Thoracic aorta (tissue), 2 donors: ENCODE measurements at places on chromosomes 5 and 9. TPM values are rescaled to one million over a fixed set of nuclear protein-coding genes. Genes with fewer than 3 reads are reported as not detected.

GDF9 gene
- not detected for total RNA-seq

FBXL7 gene
- 21.1 TPM for total RNA-seq

DNA sequence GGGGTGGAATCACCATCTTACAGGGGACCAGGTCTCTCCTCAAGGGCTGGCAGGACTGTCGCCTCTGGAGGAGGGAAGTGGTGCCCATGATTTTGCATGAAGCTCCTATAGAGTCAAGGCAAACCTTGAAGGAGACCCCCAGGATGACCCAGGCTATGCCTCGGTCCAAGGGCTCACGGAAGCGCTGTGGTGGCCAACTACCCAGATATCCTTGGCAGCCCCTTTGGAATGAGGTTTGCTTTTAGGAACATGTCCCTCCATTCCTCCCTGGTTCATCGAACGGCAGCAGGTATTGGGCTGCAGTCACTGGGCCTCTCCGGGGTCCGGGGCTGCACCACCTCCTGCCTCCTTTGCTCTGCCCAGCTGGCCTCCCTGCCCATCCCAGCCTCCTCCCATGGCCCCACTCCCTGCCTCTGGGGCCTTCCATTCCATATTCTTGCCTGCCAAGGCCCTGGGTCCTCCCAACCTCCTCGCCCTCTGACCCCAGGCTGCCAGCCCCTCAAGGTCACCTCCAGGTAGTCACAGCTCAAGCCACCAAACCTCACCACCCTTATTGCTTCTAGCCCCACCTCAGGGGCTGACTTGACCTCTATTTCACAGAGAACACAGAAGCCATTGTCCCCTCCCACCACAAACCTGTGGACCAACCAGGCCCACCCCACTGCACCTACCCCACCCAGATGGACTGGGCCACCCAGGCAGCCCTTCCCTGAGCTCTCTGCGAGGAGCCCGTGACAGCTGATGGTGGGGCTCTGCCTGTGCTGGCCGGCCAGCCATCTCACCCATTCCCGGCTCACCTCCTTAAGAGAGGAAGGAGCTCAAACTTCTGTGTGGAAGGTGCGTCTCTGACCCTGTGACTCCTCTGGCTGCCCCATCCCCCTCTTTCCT, 3.6 kb upstream of the IL3 start:
- DNase-seq: no peak

DNA sequence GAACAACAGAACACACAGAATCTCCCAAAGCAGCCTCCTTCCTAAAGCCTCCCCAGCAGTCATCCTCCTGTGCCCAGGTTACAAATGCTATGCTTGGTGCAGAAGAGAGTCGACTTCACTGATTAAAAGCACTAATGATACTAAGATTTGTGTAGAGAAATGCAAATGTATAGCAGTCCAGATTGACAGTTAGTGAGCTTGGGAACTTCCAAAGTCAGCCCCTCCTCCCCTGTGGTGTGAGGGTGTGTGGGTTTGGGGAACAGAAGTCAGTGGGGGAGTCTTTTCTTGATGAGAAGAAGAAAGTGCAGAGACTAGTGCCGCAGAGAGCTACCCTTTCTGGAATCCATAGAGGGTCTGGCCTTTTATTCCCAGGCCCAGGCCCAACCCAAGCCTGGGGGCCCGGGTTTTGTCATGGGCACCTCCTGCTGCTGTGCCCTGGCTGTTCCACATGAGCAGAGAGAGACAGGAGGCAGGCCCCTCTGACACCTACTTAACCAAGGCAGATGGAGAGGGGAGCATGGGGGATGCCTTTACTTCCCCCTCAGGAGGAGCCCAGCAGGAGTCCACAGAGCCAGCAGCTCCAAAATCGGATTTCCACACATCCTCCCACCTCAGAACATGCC, 173.3 kb downstream of the DENND1A start:
- DNase-seq: no peak

DNA sequence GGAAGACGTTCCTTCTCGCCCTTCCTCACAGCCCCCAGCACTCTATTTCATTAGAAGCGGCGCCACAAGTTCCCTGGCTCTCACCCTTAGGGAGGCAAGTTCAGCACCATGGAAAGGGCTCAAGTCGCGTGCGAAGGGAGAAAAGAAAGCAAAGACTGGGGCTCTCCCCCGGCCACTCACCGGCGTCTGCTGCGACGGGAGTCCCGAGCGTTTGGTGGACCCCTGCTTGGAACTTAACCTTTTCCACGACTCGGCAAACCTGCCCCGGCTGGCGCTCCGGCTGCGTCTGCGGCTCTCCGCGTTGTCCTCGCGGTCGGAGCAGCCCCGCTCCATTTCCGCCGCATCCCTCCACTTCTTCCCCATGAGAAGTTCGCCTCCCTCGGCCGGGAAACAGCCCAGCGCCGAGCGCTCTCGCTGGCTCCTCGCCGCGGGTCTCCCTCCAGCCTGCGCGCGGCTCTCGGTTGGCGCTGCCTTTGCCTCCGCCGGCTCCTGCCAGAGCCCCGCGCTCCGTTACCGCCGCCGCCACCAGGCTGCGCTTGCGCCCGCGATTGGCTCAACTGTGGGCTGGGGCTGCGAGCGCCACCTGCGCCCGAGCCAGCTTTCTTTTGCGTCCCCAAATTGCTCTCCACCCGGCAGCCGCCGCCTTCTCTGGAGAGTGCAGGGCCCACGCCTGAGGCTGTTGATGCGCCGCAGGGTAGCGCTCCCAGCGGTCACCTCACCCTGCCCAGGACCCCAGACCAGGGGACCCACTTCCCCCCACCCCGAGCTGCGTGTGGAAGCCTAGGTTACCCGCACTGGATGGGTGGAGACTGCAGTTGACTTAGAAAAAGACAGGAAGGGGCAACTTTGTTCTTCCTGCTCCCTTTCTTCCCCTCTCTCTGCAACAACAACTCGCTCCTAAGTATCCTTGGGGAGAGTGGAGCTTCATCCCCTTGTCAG, 321.6 kb downstream of the CEMIP2 start:
- DNase-seq: no peak

DNA sequence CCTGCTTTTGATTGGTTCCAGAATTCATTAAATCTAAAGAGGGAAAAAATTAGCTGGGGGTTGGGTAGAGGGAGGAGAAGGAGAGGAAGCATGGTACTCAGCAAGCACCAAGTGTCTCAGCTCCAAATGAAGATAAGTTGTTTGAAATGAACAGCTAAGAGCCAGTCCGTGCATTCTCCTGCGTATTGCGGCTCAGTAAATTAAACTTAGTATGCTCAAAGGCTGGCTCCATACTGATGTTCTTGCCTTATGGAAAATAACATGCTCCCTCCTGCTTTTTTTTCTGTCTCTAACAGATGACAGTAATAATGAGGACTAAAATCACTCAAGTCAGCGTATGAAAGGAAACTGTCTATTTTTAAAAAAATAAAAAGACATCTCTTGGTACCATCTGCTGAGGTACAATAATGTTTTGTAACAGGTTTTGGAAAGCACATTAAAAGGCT, 161.0 kb downstream of the SPATA31D1 start:
- no peak for DNase-seq

- DNase-seq: no peak
Measured at GRCh38 chr9:105244734-105245028, 230 bp downstream of the SLC44A1 start.

DNA sequence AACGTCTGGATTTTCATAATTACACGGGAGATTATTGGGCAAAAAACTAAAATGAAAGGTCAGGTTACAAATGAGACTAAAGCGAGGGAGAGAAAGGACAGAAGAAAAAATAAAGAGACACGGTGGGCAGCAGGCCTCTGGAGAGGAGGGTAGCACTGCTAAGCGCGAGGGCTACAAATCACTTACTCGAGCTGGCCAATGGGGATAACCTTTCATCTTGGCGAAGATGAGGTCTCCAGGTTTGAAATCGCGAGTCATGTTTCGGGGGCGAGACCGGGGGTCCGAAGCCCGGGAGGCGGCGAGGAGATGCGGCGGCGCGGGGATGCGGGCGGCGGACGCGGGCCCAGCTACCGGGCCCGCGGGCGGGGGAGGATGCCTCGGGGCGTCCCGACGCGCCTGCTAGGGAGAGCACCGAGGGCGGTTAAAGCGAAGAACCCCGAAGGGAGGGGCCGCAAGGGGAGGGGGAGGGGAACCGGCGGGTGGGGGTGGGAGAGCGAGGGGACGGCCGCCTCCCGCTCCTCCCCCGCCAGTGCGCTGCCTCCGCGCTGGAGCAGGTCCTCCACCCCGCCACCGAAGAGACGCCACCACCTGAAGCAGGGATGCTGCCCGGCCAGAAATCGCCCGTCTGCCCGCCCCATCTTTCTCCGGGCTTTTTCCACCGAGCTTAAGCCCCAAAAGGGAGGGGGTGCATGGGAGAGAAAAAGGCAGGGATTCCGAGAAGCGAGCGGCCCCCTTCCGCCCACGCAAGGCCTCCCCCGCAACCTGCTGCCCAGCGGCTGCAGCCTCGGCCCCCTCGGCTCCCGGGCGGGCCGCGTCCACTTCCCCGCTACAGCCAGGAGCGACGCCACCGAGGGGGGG, 610 bp downstream of the PSIP1 start:
- DNase-seq: no peak

- no peak for DNase-seq
Measured at GRCh38 chr9:93319301-93319991, 132.0 kb upstream of the FAM120A start.

SMIM33 gene
- not detected for total RNA-seq

- DNase-seq: no peak
Measured at GRCh38 chr9:35664531-35665470, at the start of gene ARHGEF39. Gene ARHGEF39, minus strand, starts transcription at chr9:35665195. Its CDS starts 26 bp downstream, at chr9:35665169.

DDX4 gene
- total RNA-seq: not detected

GRCh38 chr5:179732412-179732917, at the start of gene MAML1:
Gene MAML1, plus strand, starts transcription at chr5:179732822. Its CDS starts 291 bp downstream, at chr5:179733113.
- peak; percentile 98 for DNase-seq

DNA sequence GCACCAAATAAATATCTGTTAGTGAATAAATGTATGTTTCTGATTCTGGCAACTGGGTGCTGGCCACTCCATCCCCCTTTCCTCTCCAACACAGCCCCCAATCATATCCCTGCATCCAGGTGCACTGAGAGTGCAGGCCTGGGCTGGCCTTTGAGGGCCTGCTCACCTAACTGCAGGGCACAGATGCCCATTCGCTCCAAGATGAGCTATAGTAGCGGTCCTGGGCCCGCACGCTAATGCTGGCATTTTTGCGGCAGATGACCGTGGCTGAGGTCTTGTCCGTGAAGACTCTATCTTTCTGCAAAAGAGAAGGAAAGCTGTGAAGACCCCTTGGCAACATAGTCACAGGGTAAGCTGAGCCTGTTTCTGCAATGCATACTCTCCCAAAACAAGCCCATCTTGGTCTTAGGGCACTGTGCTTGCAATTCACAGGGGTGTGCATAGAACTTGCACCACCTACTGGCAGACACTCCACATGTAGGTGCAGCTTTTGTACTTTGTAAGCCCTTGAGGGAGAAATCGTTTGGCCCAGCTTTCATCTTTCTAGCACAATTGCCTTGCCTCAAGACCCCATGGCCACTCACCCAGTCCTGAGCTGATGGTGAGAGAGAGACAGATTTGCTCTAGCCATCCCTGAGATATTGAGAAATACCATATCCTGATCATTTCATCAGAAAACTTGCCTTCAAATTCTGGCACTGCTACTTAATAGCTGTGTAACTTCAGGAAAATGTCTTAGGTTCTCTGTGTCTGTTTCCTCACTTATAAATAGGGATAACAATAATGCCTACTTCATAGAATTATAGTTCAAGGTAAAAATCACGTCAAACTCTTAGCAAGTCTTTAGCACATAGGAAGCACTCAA, 13.5 kb downstream of the IL12B start:
- DNase-seq: no peak

DNA sequence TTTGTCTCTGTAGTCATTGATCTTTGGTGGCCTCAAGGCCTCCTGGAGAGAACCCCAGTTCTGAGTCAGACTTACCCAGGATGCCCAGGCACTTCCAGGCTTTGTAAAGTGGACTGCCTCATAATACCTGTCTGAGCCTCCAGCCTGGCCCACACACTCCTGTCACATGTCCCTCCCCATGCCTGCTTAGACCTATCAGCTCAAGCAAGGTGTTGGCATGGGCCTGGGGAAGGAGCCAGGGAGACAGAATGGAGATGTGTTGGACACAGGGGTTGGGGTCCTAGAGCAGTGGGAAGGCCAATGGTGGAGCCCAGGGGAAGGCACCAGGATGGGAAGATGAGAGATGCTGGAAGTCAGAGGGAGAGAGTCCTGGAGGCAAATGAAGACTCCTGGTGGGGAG, 136.2 kb downstream of the CFAP90 start:
- DNase-seq: no peak

DNA sequence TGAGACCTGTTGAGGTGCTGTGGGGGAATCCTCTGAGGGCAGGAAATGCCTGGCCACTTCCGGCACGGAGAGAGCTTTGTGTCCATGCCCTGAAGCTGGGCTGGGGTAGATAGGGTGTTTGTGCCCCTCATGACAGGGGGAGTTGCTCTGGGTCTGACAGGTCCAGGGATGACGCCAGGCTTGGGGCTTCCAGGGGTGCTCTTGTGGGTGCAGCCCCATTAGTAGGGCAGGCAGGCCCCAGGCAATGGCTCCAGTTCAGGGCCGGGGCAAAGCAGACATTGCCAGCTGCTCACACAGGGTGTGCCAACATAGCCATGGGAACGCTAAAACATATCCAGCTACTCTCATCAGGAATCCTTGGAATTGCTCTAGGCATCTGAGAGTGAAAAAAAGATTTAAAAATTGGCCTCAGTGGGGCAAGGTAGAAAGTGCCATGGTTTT, 21.1 kb downstream of the PITX1 start:
- DNase-seq: no peak

SLC25A2 gene
- 2.0 TPM for total RNA-seq

- no peak for DNase-seq
Measured at GRCh38 chr5:132110195-132110594, 36.6 kb downstream of the CSF2 start.

- no peak for DNase-seq
Measured at GRCh38 chr9:99167694-99168093, 54.0 kb downstream of the ALG2 start.

GRCh38 chr9:122875523-122875922, 29.6 kb downstream of the RC3H2 start:
- no peak for DNase-seq

MYORG gene
- 7.4 TPM for total RNA-seq

DNA sequence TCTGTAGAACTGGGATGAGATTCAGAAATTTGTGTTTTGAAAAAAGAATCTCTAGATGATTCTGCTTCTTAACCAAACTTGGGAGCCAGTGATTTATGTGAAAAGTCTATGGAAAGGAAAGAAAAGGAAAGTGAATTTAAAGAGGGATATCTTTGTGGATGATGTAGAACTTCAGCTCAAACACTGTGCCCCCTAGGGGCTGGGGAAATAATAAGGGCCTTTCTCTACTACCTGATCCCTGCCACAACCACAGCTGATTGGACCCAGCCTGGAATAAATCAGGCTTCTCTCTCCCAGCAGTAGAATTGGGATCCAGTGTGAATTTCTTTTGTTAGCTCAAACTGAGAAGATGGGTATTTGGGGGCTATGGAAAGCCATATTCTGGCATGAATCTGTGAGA, 155.0 kb downstream of the PRELID2 start:
- DNase-seq: no peak

DNA sequence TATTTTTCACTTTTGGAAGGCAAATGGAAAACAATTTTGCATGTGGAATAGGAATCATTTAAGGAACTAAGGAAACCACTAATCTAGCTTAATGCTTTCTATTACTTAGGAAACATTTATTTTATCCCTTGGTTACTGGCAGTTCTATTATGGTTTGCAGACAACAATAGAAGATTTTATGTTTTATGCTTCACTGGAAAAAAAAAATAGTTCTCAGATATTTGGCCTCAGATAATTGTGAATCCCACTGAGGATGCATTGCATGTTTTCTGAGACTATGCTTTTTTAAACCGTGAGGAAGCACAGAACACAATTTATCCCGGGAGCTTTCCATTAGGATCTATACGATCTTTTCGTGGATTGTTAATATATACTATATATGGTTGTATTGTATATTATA, 356.9 kb downstream of the CSNK1G3 start:
- no peak for DNase-seq

SPEF2 gene
- 16.2 TPM for total RNA-seq
